Upper lobe of right lung (tissue), 1 donor: ENCODE measurements at places on chromosomes 1 and 21.

DNA sequence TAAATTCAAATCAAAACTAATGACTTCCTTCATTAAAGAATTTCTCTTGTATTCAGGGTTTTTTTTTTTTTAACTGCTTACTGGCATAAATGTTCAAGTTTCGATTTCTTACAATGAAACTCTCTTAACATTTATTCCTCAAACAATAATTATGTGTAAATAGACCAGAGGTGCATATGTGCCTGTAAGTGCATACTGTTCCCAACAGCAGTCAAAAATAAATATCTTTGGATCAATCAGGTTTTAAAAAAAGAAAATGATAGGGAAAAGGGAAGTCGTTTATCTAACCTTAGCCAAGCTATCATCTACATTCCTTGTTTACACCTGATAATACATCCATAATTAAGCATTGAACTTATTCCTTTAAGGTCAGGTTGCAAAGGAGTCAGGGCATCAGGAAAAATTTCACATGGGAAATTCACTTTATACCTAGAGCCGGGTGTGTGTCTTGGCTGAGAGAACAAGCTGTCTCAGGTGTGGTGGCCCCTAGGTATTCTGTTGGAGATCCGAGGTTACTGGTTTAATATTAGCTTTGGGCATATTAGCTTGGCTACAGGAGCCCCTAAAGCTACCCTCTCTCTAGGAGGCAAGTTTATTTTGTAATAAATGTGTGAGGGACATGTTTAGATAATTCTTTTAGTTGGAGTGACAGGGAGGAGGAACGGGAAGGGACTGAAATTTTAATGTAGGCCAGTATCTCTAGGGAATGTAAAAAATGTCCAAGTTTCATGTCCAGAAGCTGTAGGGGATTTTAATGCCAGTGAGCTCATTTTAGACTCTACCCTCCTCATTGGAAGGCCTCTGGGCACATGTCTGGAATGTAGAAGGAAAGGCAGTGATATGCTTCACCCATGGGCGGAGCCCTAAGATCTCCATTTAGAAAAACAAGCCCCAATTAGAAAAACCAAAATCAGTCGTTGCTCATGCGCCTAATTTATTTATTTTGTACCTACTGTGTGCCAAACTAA, 327.9 kb upstream of the PROX1 start:
- DNase-seq: no peak

DNA sequence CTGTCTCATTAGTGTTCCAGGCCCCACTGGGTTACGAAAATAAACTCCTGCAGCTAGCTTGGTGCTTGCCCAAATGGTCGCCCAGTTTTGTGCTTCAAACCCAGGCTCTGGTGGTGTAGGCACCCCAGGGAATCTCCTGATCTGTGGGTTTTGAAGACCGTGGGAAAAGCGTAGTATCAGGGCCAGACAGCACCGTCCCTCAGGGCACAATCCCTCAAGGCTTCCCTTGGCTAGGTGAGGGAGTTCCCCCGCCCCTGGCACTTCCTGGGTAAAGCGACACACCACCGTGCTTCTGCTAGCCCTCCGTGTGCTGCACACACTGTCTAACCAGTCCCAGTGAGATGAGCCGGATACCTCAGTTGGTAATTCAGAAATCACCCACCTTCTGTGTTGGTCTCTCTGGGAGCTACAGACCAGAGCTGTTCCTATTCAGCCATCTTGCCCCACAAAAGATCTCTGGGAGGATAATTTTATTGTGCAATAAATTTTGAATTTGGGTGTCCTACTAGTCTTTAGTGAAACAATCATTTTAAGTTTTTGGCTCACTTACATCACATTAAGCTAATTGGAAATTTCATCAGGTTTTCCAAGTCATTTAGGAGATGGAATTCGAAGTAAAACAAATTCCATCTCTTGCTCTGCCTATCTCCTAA, 9.4 kb upstream of the SLC25A24 start:
- DNase-seq: no peak

GRCh38 chr1:211638689-211639101, 36.7 kb downstream of the NEK2 start:
- DNase-seq: no peak

GRCh38 chr1:235708390-235708962, 58.9 kb upstream of the GNG4 start:
- DNase-seq: no peak

DNA sequence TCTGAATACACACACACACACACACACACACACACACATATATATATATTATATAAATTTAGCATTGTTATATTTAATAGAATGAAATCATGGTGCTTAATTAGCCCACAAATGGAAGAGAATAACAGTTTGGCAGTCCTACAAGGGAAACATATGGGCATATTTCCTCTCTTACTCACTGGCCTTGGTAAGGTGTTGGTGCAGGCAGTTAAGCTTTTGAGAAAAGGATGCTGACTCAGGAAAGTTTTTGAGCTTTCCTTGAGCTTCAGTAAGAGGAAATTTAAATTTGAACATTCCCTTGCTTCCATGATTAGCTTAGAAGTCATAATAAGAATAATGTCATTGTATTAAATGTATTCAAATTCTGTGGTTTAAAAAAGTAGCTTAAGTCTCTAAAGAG, 37.0 kb upstream of the B3GALT5 start:
- DNase-seq: no peak
